ENCODE measurements at places on chromosomes 5 and 9.
A peak's percentile ranks its signal among the peaks of the same experiment; 100 is the strongest.

GRCh38 chr5:156934450-156935211, 28.4 kb downstream of the TIMD4 start:
- DNase-seq = peak; percentile 42

DNA sequence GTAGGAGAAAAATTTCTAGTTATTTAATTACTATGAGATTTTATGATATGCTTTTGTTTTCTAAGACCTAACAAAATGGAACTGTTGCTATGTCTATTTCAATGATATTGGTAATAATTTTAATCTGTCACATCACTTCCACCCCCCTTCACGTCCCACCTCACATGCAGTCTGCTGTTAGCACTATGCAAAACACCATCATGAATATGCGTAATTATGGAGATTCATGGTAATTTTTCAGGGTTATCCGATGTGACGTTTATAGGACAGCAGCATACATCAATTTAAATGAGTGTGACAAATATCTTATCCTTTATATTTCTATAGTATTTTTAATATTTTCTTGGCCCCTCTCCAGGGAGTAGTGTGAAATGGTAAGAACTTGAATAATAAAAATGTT, 283.8 kb upstream of the TMEM161B start:
- no peak for DNase-seq

DNA sequence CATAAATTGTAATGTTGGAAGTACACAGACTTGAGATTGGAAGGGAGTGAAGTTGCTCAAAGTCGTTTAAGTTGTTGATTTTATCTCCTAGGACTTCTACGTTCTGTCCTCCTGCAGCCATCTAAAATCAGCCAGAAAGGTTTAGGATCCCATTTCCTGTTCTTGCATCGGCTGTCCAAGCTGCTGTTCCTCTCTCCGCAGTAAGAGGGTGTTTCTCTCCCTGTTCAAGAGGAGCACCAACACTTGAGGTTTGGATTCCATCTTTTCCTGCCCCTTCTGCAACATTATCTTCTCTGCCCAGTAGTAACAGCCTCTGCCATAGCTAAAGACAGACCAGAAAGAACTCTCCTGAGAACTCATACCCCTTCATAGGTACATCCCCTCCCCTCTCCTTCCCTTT, 373.4 kb downstream of the GADD45G start:
- DNase-seq = peak; percentile 31

- no peak for DNase-seq
These were observed 16.8 kb downstream of the LPCAT1 start for GRCh38 chr5:1507014-1507375.

GRCh38 chr9:99720455-99721050, 101.1 kb upstream of the NR4A3 start:
- peak; percentile 76 for DNase-seq

DNA sequence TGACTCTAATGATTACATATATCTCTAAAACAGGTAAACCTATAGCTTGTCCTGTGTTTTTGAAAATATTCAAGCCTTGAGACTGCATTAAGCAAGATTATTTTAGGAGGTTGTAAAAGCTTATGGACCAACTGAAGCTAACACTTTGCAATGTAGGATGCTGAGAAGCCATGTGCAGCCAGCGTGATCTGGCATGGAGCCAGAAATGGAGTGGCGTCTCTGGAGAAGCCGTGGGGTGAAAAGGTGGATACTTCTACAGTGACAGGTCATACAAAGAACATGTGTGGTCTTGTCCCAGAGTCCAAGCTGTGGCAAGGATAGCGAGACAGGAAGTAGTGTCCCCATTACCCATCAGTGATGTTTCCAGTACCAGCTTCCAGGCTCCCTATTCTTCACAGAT, 100.8 kb upstream of the CD180 start:
- no peak for DNase-seq
